Activated T-helper 2 cell treated with anti-CD3 and anti-CD28 coated beads, Interferon-gamma antibody, Interleukin-2, Interleukin-4, amounts not matched to agents 10 μg/mL and 5 μg/mL and 100 μg/mL, durations not matched to agents 14 hours and 24 hours and 36 hours (primary cell): ENCODE measurements at places on chromosomes 16 and 17. TPM values are rescaled to one million over a fixed set of nuclear protein-coding genes. Genes with fewer than 3 reads are reported as not detected.

GRCh38 chr16:9258423-9259051 is 167.1 kb downstream of the HAPSTR1 start:
- DNase-seq = no peak

DNA sequence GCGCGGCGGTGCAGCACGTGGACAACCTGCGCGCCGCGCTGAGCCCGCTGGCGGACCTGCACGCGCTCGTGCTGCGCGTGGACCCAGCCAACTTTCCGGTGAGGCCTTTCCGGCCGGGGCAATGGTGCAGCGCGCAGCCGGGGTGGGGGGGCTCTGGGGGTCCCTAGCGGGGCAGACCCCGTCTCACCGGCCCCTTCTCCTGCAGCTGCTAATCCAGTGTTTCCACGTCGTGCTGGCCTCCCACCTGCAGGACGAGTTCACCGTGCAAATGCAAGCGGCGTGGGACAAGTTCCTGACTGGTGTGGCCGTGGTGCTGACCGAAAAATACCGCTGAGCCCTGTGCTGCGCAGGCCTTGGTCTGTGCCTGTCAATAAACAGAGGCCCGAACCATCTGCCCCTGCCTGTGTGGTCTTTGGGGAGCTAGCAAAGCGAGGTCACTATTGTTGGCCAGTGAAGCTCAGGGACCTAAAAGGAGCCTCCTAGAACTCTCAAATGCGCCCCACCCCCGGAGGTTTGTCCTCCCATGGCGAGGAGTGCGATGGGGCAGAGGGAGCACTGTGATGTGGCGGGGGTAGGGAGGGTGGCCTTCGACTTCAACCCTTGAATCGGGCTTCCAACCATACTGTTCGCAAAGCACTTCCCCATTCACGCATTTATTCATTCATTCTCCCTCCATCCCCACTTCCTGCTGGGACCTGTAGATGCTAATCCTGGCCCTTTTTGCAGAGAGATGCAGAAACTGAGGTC is 770 bp downstream of the HBM start:
- no peak for DNase-seq

- DNase-seq = no peak
These were observed 220.5 kb upstream of the XYLT1 start for GRCh38 chr16:17691106-17691898.

DNA sequence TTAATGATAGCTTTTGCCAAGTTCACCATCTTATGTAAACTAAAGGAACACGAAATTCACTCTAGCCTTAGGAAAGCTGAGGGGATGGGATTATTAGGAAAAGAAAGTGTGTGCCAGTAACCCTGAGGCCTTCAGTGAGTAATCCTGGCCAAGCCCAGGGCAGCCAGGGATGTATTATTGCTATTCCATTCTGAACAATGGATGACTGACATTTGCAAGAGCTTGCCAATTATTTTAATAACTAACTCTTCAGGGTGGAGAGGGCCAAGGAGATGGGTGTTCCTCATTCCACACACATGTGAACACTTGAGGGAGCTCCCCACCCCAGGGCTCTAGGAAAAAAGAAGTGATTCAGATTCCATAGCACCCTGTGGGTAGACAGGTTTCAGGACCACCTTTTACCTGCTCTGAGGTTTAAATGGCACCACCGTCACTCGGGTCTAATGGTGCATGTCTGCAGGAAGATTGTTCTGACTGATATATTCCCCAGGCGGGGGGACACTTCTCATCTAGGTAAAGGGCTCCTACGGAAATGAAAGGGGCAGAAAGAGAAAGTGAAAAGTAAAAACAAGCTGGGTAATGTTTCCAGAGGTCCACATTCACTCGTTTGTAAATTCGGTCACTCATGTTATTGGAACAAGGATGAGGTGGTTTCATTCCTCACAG is 41.5 kb downstream of the TK2 start:
- no peak for DNase-seq

- no peak for DNase-seq
These were observed 18.4 kb downstream of the CMTM3 start for GRCh38 chr16:66622863-66623262.

DNA sequence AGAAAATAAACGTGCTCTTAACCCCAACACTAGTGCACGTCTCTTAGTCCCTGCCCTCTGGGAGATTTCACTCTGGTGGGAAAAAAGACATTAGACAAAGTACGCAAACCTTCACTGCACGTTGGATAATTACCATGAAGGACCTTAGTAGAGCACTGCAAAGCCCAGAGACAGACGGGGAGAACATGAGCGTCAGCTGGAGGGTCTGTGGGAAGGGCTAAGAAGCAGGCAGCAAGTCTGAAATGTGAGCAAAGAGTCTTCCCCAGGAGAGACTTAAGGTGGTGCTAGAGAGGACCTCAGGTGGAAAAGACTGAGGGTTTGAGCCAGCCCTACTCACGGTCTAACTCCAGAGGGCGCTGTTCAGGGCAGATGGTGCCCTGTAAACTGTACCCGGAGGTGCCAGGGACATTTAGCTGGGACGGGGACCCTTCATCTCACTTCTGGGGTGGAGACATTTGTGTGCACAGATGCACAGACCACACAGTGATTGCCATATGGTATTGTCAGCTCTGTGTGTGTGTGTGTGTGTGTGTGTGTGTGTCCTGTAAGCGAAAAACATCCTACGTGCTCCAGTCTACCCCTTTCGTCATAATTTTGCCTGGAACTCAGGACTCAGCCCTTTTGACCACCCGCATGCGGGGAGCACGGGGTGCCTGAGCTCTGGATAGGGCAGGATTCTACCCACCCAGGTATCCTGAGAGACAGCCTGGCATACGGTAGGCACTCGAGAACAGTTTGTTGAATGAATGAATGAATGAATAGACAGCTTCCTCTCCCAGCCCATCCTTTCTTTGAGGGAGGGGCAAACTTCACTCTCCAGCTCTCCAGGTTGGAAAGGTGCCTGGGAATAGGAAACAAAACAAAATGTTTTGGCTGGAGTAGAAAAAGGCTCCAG is 10.1 kb upstream of the STAC2 start:
- peak; percentile 45 for DNase-seq

GRCh38 chr17:44123356-44124117 is at the start of gene HDAC5:
TSS of gene HDAC5 (minus strand) at chr17:44123641. CDS start at chr17:44117515, 6,126 bp downstream.
- peak; percentile 93 for DNase-seq

- DNase-seq = no peak
These were observed 662.0 kb downstream of the WWOX start for GRCh38 chr16:78761427-78761826.

- DNase-seq = no peak
These were observed 5.4 kb upstream of the C17orf107 start for GRCh38 chr17:4893721-4894560.

GRCh38 chr17:42819939-42820535 is 4.0 kb downstream of the BECN1 start:
- DNase-seq = peak; percentile 47

- DNase-seq = no peak
These were observed 17.7 kb upstream of the HS3ST3A1 start for GRCh38 chr17:13619462-13619861.

DNA sequence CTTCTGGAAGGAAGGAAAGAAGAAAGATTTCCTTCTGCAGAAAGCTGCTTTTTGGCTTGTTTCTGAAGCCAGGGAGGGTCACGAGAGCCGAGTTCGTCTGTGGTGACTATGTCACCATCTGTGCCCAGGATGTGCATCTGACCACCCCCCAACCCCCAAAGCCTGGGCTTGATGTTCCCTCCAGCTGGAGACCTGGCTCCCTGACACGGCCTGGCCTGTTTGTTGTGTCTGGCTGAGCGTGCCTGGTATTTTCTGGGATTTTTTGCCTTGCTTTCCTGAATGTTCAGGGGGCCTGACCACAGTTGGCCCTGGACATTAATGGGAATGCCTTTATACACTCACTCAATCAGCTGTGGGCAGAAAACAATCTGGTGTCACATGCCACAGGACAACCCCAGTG is 38.9 kb downstream of the LGALS9 start:
- DNase-seq = no peak

GRCh38 chr17:82350182-82351030 is 8.6 kb upstream of the TEX19 start:
- DNase-seq = peak; percentile 37

DNA sequence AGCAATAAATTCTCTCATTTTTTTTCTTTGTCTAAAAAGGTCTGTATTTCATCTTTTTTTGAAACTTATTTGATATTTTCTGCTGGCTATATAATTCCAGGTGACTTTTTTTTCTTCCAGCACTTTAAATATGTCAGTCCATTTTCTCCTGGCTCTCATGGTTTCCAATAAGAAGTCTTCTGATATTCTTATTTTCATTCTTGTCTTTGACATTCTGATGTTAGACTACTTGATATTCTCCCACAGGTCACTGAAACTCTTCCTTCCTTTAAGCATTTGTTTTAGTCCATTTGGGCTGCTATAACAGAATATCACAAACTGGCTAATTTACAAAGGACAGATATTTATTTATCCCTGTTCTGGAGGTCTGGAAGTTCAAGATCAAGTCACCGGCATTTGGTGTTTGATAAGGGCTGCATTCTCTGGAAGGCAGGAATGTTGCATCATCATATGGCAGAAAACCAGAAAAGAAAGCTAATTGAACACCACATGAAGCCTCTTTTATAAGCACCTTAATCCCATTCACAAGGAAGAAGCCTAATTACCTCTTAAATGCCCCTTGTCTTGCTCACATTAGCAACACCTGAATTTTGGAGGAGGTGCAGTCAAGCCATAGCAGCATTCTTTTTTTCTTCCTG is 242.1 kb upstream of the TNRC6C start:
- DNase-seq = no peak

TNK1 gene
- total RNA-seq = 4.0 and 5.2 TPM in 2 replicates

ITGB4 gene
- total RNA-seq = 1.3 and 2.0 TPM in 2 replicates

TEX14 gene
- total RNA-seq = 0.09 and 0.18 TPM in 2 replicates

UBALD2 gene
- 204 and 212 TPM in 2 replicates for total RNA-seq

WNT3 gene
- 0.07 TPM in 1 of 2 replicates, not detected in the other for total RNA-seq
